CD8-positive, alpha-beta memory T cell (primary cell): ENCODE measurements at places on chromosomes 12 and 14. TPM values are rescaled to one million over a fixed set of nuclear protein-coding genes. Genes with fewer than 3 reads are reported as not detected.

Gene AVPR1A
- total RNA-seq = not detected

Gene CDKN1B
- 47.1 TPM for total RNA-seq

Gene DAO
- not detected for total RNA-seq

Gene ZFHX2
- total RNA-seq = 2.4 TPM

Gene AQP6
- not detected for total RNA-seq

Gene RHEBL1
- total RNA-seq = 10.1 TPM

Gene RAPGEF3
- total RNA-seq = 0.95 TPM

Gene TMEM132C
- not detected for total RNA-seq

Gene PRB2
- not detected for total RNA-seq

Gene SLC16A7
- total RNA-seq = 35.1 TPM

DNA sequence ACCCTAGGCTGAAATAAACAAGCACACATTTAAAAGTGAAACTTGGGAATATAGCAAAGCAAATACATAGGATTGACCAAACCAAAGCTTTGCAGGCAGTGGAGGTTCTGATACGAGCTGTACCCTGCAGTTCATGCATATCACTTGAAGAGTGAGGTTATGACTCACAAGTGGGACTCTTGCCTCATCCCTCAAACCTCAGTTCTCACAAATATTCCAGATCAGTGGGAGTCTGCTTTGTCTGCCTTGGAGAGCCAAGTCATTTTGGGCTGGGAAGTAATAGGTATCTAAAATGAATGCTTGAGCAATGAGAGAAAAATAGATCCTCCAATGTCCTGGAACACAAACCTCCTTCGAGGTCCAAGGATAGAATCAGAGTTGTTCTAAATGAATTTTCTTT lies 116.4 kb downstream of the LRIG3 start:
- no peak for DNase-seq
- no peaks in the 10 kb centered on the region for H3K4me1 ChIP-seq
- H3K4me3 ChIP-seq = no peak overlapping the region
- no peaks in the 10 kb centered on the region for H3K27me3 ChIP-seq
- H3K36me3 ChIP-seq = no peaks in the 10 kb centered on the region
- no peak overlapping the region for H3K27ac ChIP-seq

DNA sequence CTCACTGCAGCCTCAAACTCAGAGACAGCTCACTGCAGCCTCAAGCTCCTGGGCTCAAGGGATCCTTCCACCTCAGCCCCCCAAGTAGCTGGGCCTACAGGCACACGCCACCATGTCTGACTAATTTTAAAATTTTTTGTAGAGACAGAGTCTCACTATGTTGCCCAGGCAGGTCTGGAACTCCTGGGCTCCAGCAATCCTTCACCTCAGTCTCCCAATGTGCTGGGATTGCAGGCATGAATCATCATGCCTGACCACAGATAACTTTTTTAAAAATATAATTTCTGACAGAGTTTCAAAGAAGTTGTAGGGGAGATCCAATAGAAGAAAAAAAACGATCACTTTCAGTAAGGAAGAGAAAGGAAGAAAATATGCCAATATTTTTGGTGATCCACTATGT lies 189.7 kb upstream of the CDKN3 start:
- H3K27me3 ChIP-seq = no peaks in the 10 kb centered on the region
- H3K27ac ChIP-seq = no peak overlapping the region
- no peak for DNase-seq
- H3K4me3 ChIP-seq = no peak overlapping the region
- H3K4me1 ChIP-seq = no peaks in the 10 kb centered on the region

- H3K4me1 ChIP-seq = no peaks in the 10 kb centered on the region
- H3K36me3 ChIP-seq = no peaks in the 10 kb centered on the region
- no peak overlapping the region for H3K27ac ChIP-seq
- no peak overlapping the region for H3K4me3 ChIP-seq
- DNase-seq = no peak
Observed at GRCh38 chr14:21017528-21018245, 7.2 kb downstream of the NDRG2 start.

GRCh38 chr12:102920271-102920670 lies 3.2 kb upstream of the PAH start:
- H3K4me3 ChIP-seq = no peak overlapping the region
- H3K4me1 ChIP-seq = no peaks in the 10 kb centered on the region
- no peaks in the 10 kb centered on the region for H3K27me3 ChIP-seq
- no peak overlapping the region for H3K27ac ChIP-seq

GRCh38 chr12:104957719-104958000 lies 430 bp downstream of the SLC41A2 start:
- no peaks in the 10 kb centered on the region for H3K36me3 ChIP-seq
- H3K27me3 ChIP-seq = no peaks in the 10 kb centered on the region

DNA sequence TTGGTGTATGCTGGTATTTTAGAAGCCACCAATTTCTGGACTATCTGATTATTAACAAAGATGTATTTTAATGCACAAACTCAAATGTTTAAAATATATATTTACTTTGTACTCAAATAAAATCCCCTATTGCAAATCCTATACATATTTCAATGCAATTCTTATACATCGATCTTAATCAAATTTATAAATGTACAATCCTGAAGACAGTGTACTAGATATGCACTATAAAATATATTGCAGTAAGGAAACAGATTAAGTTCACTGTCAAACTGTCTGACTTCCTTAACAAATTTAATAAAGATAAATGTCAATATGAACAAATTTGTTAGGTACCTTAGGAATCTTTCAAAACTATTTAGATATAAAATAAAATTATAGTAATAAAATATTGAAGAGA lies 43.9 kb downstream of the FOXA1 start:
- DNase-seq = no peak
- no peaks in the 10 kb centered on the region for H3K36me3 ChIP-seq
- H3K4me3 ChIP-seq = no peak overlapping the region
- no peaks in the 10 kb centered on the region for H3K27me3 ChIP-seq

GRCh38 chr14:55454264-55455002 lies 14.0 kb upstream of the TBPL2 start:
- no peak for DNase-seq
- no peak overlapping the region for H3K4me3 ChIP-seq
- no peaks in the 10 kb centered on the region for H3K27me3 ChIP-seq
- H3K27ac ChIP-seq = no peak overlapping the region
- no peaks in the 10 kb centered on the region for H3K4me1 ChIP-seq
- no peaks in the 10 kb centered on the region for H3K36me3 ChIP-seq

DNA sequence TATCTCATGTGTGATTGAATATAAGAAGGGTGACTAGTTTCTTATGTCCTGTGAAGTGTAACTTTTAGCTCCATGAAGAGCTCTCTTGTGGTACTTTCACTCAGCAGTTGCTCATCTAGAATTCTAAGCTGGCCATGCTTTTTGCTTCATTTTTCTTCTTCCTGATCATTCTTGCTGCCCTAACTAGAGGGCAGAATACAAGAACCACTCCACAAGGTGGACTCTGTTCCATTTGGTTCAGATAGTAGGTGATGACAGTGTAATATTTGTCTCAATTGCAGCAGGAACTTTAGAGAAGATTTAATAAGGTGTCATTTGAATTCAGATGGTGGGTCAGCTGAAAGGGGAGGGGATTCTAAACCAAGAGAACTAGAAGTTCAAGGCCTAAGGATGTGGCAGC lies 17.6 kb downstream of the WDR20 start:
- no peak for DNase-seq
- no peaks in the 10 kb centered on the region for H3K27me3 ChIP-seq
- H3K36me3 ChIP-seq = no peaks in the 10 kb centered on the region
- peaks cover 16% of the 10 kb centered on the region for H3K4me1 ChIP-seq
- H3K27ac ChIP-seq = no peak overlapping the region

DNA sequence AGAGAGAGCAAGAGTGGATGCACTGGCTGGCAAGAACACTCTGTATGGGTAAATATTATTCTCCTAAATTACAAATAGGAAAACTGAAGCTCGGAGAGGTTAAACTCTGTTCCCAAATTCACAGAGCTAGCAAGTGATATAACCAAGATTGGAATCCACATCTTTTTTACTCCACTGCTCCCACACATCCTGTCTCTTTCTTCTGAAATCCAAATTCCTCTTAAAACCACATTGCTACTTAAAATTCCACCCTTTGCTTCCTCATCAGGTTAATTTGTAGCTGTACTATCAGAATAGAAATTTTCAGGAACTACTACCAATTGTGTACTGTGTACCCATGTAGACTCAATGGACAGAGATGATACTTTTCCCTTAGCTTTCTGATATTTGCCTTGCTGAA lies 74.4 kb downstream of the ARMH4 start:
- no peak overlapping the region for H3K27ac ChIP-seq
- no peak overlapping the region for H3K4me3 ChIP-seq
- H3K4me1 ChIP-seq = no peaks in the 10 kb centered on the region
- no peaks in the 10 kb centered on the region for H3K36me3 ChIP-seq

DNA sequence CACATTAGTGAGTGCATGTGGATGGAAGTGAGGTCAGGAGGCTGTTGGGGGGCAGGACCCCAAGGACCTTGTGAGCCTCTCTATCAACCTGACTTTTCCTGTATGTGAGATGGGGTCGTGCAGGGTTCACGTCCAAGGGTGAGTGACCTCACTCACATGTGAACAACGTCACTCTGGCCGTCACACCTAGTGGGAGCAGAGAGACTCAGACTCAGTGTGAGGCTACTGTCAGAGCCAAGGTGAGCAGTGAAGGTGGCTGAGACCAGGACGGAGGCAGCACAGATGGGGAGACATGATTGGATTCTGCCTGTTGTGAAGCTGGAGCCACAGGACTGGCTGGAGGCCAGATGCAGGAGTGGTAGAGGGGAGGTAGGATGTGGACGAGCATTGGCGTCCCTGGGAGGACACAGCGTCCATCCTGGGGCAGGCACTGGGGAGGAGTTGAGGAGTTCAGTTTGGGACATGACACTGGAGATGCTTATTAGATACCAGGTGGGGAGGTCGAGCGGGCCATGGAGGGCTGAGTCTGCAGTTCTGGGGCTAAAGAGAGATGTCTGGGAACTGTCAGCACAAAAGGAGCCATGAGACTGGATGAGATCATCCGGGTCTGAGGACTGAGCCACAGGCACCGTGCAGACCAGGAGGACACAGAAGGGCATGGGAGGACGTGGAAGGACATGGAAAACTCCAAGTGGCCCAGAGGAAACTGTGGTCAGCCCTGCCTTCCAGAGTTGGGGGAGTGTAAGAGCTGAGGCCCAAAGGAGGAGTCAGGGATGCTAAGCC lies 92.8 kb downstream of the LGMN start:
- peak overlapping the region; percentile 64 for H3K4me3 ChIP-seq
- peaks cover 63% of the 10 kb centered on the region for H3K4me1 ChIP-seq
- peak; percentile 41 for DNase-seq
- peaks cover 19% of the 10 kb centered on the region for H3K36me3 ChIP-seq
- no peaks in the 10 kb centered on the region for H3K27me3 ChIP-seq

DNA sequence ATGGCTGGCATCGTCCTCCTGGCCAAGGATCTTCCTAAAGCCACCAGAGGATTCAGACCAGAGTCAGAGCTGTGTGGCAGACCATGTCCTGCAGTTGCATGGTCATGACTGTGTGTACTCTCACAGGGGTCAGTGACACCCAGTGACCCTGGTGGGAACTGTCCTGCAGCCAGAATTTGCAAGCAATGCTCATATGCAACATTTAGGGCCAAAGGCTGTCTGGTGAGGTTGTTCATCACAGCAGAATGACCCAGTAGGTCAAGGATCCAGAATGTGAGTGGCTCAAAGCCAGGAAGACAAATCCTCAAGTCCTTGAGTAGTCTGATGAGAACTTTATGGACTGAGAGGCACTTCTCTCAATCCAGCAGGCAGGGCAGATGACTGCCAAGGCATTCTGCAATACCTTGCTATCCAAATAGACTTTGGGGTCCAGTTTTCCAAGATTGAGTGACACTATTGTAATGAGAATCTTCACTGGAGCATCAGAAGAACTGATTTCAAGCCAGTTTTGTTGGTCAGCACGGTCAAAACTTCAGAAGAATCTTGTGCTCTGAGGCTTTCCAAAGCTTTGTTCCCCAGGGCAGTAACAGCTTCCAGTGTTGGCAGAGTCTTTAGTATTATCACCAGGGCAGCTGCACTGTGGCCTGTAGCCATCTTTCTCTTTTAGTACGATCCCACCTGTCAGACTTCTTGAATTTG lies 122.0 kb downstream of the PTCSC3 start:
- H3K36me3 ChIP-seq = no peaks in the 10 kb centered on the region
- H3K4me3 ChIP-seq = no peak overlapping the region
- no peak for DNase-seq
- H3K27ac ChIP-seq = no peak overlapping the region
- H3K27me3 ChIP-seq = no peaks in the 10 kb centered on the region

DNA sequence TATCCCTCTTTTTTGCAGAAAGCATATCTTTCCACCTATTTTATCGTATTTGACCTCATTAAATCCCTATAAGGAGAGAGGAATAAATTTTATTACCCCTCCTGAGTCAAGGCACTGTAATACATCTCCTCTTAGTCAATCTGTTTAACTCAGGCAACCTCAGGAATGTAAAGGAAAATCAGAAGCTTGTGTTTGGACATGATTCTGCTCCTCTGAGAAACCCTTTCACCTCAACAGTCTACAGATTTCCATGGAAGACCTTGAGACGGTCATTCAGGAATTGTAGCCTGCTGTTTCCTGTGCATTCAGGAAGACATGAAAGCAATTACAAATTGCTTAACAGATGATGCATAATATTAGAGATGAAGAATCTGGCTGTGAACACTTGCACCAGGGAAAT lies 360.8 kb downstream of the PAWR start:
- DNase-seq = no peak
- H3K36me3 ChIP-seq = no peaks in the 10 kb centered on the region
- H3K27ac ChIP-seq = no peak overlapping the region

GRCh38 chr12:88361493-88361892 lies 218.8 kb downstream of the KITLG start:
- H3K27ac ChIP-seq = no peak overlapping the region
- no peaks in the 10 kb centered on the region for H3K4me1 ChIP-seq
- no peak overlapping the region for H3K4me3 ChIP-seq
- no peaks in the 10 kb centered on the region for H3K27me3 ChIP-seq

DNA sequence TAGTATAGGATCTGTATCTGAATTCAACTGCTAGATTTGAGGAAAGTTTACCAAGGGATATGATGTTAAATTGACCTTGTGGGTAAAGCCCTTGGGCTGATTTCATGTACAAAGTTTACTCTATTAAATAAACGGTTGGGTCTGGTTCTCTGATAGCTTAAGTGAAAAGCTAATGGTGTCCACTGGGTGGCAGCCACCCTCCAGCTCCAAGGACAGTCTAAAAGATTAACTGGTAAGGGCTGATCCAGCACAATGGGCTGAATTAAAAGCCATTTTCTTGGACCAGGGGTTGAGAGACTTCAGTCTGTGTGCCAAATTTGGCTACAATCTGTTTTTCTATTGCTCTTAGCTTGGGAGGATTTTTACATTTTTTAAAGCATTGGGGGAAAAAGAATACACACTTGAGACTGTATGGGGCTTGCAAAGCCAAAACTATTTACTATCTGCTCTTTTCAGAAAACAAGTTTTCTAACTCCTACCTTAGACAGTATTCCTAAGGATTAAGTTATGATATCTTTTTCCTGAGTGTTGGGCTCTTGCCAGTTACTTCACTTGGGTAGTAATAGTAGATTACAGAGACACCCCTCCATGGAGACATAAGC lies 116.5 kb downstream of the GPHN start:
- H3K36me3 ChIP-seq = no peaks in the 10 kb centered on the region
- H3K27ac ChIP-seq = no peak overlapping the region

DNA sequence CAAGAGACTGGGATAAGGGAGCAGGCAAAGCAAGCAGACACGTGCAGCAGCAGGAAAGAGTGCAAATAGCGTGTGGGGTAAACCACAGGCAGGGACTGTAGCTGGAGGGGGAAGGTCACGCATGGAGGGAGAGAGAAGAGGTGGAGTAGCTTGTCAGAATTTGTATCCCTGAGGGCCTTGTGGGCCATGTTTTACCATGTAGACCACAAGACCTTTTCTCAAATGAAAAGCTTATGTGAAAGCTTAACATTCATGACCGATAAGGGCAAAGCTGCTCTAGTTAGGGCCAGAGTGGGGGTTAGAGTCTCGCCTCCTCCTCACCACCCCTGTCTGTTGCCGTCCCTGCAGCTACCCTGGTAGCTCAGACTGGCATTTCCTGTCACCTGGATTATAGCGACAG lies 152.9 kb upstream of the E2F7 start:
- H3K27me3 ChIP-seq = no peaks in the 10 kb centered on the region
- no peaks in the 10 kb centered on the region for H3K4me1 ChIP-seq
- no peaks in the 10 kb centered on the region for H3K36me3 ChIP-seq
- no peak for DNase-seq
